Activated T-helper 17 cell treated with anti-CD3 and anti-CD28 coated beads, Interleukin-2, amount 50 U/mL, for 72 hours (primary cell): ENCODE measurements at places on chromosomes 2 and 18. TPM values are rescaled to one million over a fixed set of nuclear protein-coding genes. Genes with fewer than 3 reads are reported as not detected.

The USP37 gene
- total RNA-seq = 37.3 TPM

The CMPK2 gene
- total RNA-seq = 2.6 TPM

The TUBB6 gene
- total RNA-seq = 20.4 TPM

The VIT gene
- total RNA-seq = not detected

The PRKAG3 gene
- not detected for total RNA-seq

The CTNNA2 gene
- total RNA-seq = not detected

The MPP4 gene
- not detected for total RNA-seq

The SPAG16 gene
- total RNA-seq = 7.2 TPM

The MXD1 gene
- total RNA-seq = 40.6 TPM

The FOXI3 gene
- total RNA-seq = not detected

The COLEC11 gene
- total RNA-seq = not detected

The SERPINB4 gene
- not detected for total RNA-seq

The PAX8 gene
- total RNA-seq = 1.6 TPM

The CRYGD gene
- total RNA-seq = not detected

The GKN1 gene
- total RNA-seq = not detected

DNA sequence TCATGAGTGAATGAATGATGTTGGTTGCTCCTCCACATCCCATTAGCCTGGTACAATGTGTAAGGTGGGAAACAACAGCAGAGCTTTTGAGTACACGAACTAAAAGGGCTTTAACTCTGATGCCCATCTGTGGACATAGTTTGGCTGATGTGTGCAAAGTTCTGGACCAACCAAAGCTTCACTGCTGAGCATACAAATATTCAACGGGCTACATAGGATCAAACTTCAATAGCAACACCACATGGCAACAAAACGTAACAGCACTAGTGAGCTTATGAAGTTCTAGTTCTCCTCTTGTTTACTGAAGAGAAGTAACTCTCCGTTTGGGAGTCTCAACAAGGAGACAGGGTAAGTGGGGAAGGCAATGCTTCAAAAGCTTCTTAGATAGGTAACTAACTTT, 20.4 kb downstream of the STAM2 start:
- H3K27ac ChIP-seq = no peak overlapping the region
- no peak for ATAC-seq
- H3K4me3 ChIP-seq = no peak overlapping the region
- H3K27me3 ChIP-seq = no peaks in the 10 kb centered on the region
- H3K4me1 ChIP-seq = peaks cover 6% of the 10 kb centered on the region
- H3K36me3 ChIP-seq = peaks cover 7% of the 10 kb centered on the region

GRCh38 chr18:46950064-46950656, 32.8 kb downstream of the KATNAL2 start:
- no peak for ATAC-seq
- no peaks in the 10 kb centered on the region for H3K4me1 ChIP-seq
- H3K4me3 ChIP-seq = no peak overlapping the region

DNA sequence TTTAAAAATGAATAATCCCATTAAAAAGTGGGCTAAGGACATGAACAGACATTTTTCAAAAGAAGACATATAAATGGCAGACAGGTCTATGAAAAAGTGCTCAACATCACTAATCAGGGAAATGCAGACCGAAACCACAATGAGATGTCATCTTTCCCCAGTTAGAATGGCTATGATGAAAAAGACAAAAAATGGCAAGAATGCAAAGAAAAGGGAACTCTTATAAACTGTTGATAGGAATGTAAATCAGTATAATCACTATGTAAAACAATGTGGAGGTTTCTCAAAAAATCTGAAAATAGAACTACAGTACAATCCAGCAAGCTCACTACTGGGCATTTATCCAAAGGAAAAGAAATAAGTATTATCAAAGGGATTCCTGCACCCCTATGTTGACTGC, 169.2 kb downstream of the METTL4 start:
- no peak for ATAC-seq
- peaks cover 11% of the 10 kb centered on the region for H3K27me3 ChIP-seq
- H3K4me3 ChIP-seq = no peak overlapping the region
- no peaks in the 10 kb centered on the region for H3K36me3 ChIP-seq
- H3K4me1 ChIP-seq = no peaks in the 10 kb centered on the region

DNA sequence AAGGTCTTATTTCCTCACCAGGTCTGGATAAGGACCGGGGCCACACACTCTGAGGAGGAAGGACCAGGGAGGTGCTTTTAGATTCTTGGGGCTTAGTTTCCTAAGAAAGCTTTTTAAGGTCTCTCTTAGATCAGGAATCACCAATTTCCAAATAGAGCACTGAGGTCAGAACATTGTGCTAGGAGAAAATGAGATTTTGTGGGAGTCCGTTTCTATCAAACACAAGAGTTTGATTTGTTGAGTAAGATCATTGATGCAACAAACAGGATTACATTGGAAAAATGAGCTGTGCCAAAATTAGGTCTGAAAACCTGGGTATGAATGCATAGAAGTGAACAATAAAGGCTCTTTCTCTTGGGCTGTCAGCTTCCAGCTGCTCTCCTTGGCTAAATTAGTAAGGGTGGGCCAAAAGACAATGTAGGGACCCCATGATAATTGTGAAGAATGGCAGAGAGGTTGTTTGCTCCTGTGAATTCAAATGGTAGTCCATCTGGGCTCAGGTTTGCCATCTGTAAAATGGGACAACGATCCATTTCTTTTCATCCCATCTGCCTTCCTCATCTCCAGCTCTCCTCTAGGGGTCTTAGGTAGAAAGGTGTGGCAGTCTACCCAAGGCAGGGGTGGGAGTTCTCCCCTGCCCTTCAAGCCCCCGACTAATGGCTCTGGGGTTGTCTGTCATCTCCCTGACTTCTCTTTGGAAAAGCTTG, 20.0 kb downstream of the IGFBP2 start:
- ATAC-seq = no peak
- H3K4me3 ChIP-seq = no peak overlapping the region
- no peak overlapping the region for H3K27ac ChIP-seq
- peaks cover 14% of the 10 kb centered on the region for H3K27me3 ChIP-seq
- no peaks in the 10 kb centered on the region for H3K4me1 ChIP-seq
- H3K36me3 ChIP-seq = no peaks in the 10 kb centered on the region

DNA sequence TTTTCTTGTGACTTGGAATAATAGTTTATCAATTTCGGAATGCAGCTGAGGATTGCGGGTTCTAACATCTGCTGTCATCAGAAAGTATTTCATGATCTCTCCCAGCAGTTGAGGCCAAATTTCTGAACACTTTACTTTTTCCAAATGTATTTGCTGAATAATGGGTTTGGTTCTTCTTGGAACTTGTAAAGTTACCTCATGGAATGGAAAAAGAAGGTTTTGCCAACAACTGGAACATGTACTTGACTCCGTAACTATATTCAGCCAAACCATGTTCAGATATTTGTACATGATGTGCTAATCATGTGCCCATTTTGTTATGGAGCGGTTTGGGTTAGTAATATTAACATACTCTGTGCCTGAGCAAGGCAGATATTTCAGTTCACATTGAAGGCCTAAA, 119.6 kb downstream of the LCLAT1 start:
- ATAC-seq = no peak
- H3K36me3 ChIP-seq = peaks cover 47% of the 10 kb centered on the region
- no peaks in the 10 kb centered on the region for H3K27me3 ChIP-seq
- H3K27ac ChIP-seq = peak overlapping the region; percentile 73

GRCh38 chr18:181711-182110, 23.4 kb downstream of the USP14 start:
- H3K27me3 ChIP-seq = no peaks in the 10 kb centered on the region
- H3K27ac ChIP-seq = peak overlapping the region; percentile 26
- H3K36me3 ChIP-seq = peaks cover 95% of the 10 kb centered on the region
- no peak for ATAC-seq
- H3K4me3 ChIP-seq = no peak overlapping the region

DNA sequence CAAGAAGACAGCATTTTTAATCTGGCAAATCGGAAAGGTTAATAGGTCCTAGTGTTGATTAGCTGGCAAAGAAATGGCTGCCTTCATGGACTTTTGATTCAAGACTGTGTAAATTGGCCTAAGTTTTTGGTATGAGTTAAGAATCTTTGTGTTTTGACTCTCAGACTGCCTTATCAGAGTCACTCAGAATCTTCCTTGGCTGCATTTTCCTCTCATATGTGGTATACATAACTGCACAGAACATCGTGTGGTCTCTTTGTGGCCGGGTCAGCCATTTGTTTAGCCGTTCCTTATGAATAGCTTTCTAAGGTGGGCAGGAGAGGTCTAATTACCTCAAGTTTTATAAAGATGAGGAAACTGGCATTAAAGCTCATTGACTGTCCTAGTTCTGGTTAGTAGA, 30.1 kb downstream of the CAB39 start:
- no peaks in the 10 kb centered on the region for H3K27me3 ChIP-seq
- H3K4me3 ChIP-seq = no peak overlapping the region
- peaks cover 41% of the 10 kb centered on the region for H3K4me1 ChIP-seq
- peaks cover 85% of the 10 kb centered on the region for H3K36me3 ChIP-seq

- peak; percentile 64 for ATAC-seq
- peaks cover 50% of the 10 kb centered on the region for H3K36me3 ChIP-seq
- peaks cover 41% of the 10 kb centered on the region for H3K4me1 ChIP-seq
- H3K27me3 ChIP-seq = no peaks in the 10 kb centered on the region
- H3K27ac ChIP-seq = peak overlapping the region; percentile 92
These were observed 36.8 kb upstream of the WIPF1 start for GRCh38 chr2:174634130-174635014.

GRCh38 chr2:207138627-207139297, 27.0 kb downstream of the KLF7 start:
- peaks cover 16% of the 10 kb centered on the region for H3K36me3 ChIP-seq
- ATAC-seq = no peak
- no peak overlapping the region for H3K27ac ChIP-seq
- no peak overlapping the region for H3K4me3 ChIP-seq
- peaks cover 48% of the 10 kb centered on the region for H3K4me1 ChIP-seq

DNA sequence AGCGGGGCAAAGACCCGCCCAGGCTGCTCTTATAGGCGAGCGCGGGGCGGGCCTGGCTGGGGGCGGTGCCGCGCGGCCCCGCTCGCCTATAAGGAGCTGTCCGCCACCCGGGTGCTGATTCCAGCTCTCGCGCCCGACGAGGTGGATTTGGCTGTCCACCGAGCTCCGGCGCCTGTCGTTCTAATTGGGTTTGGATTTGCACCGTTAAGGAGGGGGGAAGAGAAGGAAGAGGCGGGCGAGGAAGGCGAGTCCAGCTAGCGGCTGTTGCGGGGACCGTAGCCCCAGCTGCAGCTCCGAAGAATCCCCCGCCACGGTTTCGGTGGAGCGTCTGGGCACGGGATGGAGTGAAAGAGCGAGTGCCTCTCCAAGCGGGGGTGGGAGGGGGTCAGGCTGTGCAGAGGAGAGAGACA, at the start of gene CNTNAP5:
CNTNAP5 (plus strand) TSS at position 117 of the 410 bp plus-strand sequence. CDS start 364 bp downstream, outside the sequence.
- no peak within 1 kb of the TSS for H3K27ac ChIP-seq
- ATAC-seq = no peak
- no peaks in the 10 kb centered on the region for H3K4me1 ChIP-seq
- H3K36me3 ChIP-seq = no peaks in the 10 kb centered on the region

DNA sequence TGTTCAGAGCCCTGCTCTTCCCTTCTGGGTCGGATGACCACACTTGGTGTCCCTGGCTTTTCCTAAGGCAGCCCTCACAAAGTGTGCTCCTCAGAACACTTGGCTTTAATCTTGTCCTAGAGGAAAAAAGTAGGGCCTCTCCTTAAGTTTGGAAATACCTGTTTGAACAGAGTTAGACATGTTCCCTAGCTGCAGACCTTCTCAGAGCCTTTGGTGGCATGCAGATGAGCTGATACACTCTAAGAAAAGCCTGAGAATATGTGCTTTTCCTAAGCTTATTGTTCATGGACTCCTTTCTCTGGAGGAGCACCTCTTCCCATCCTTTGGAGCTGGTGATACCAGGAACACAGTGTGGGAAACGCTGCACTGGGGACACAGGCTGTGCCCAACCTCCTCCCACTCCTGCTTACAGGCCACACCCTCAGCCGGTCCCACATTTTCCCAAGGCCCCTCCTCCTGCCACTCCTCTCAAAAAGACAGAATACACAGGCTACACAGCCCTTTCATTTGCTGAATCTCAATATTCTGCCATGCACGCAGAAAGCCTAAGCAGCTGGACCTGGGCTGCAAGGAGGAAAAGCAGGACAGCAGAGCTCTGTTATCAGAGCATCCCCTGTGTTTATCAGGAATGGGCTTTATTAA, 443.6 kb downstream of the NBAS start:
- H3K4me1 ChIP-seq = no peaks in the 10 kb centered on the region
- H3K4me3 ChIP-seq = no peak overlapping the region
- ATAC-seq = no peak
- H3K27ac ChIP-seq = no peak overlapping the region

- no peaks in the 10 kb centered on the region for H3K36me3 ChIP-seq
- H3K27ac ChIP-seq = no peak overlapping the region
- H3K4me3 ChIP-seq = no peak overlapping the region
- peaks cover 11% of the 10 kb centered on the region for H3K27me3 ChIP-seq
These were observed 100.6 kb downstream of the LIPG start for GRCh38 chr18:49662506-49662905.

DNA sequence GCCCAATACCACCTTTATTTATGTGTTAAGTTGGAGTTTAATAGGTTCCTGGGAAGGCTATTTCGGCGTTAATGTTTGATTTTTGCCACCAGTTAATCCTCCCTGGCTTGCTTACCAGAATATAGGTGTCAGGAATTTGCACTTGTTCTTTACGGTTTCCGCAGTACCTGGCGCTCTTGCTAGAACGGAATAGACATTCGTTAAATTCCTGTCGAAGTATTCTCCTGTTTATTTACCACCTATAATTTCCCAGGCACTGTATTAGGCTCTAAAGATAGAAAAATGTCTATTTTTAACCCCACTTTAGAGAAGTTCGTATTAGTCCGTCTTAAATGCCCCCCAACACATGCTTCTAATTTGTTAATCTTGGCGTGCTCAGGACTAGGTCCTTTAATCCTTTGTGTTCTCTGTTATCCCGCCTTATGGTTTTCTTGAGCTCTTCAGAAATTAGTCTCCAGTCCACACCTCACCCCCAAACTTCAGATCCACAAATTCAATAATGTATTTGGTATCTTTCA, 575 bp downstream of the CCDC150 start:
- H3K4me1 ChIP-seq = peaks cover 11% of the 10 kb centered on the region
- H3K27ac ChIP-seq = peak overlapping the region; percentile 81
- no peaks in the 10 kb centered on the region for H3K36me3 ChIP-seq
- ATAC-seq = no peak

- no peak for ATAC-seq
- no peaks in the 10 kb centered on the region for H3K36me3 ChIP-seq
- peaks cover 4% of the 10 kb centered on the region for H3K27me3 ChIP-seq
- no peaks in the 10 kb centered on the region for H3K4me1 ChIP-seq
- H3K4me3 ChIP-seq = no peak overlapping the region
These were observed 238.5 kb downstream of the DYSF start for GRCh38 chr2:71691747-71692441.

DNA sequence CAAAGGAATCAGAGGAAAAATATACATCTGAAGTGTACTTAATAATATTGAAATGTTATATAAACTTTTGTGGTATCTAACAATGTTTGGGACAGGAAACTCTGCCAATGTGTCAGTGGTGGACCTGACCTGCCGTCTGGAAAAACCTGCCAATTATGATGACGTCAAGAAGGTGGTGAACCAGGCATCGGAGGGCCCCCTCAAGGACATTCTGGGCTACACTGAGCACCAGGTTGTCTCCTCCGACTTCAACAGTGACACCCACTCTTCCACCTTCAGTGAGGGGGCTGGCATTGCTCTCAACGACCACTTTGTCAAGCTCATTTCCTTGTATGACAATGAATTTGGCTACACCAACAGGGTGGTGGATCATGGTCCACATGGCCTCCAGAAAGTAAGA, 32.6 kb downstream of the CALCRL start:
- H3K36me3 ChIP-seq = no peaks in the 10 kb centered on the region
- H3K27ac ChIP-seq = no peak overlapping the region
- no peak overlapping the region for H3K4me3 ChIP-seq
- no peaks in the 10 kb centered on the region for H3K4me1 ChIP-seq
- ATAC-seq = no peak
- no peaks in the 10 kb centered on the region for H3K27me3 ChIP-seq

GRCh38 chr2:154911729-154912128, 213.2 kb downstream of the KCNJ3 start:
- no peak overlapping the region for H3K27ac ChIP-seq
- no peaks in the 10 kb centered on the region for H3K36me3 ChIP-seq
- no peaks in the 10 kb centered on the region for H3K4me1 ChIP-seq
- no peak overlapping the region for H3K4me3 ChIP-seq
- no peaks in the 10 kb centered on the region for H3K27me3 ChIP-seq
- ATAC-seq = no peak
